A549 treated with dexamethasone at 1 μM for 4 hours (cell line): ENCODE measurements at places on chromosomes 7 and 10. TPM values are rescaled to one million over a fixed set of nuclear protein-coding genes. Genes with fewer than 3 reads are reported as not detected.

Gene BTRC
- 8.1 to 12.8 TPM (median 11.2 TPM) in 5 replicates for total RNA-seq

Gene OR2A1
- total RNA-seq: not detected in 5 replicates

Gene GDF2
- not detected in 5 replicates for total RNA-seq

Gene GNGT1
- total RNA-seq: not detected in 5 replicates

Gene GNB2
- total RNA-seq: 159 to 275 TPM (median 264 TPM) in 5 replicates

Gene LRRC17
- 0.03 to 0.13 TPM (median 0.06 TPM) in 4 of 5 replicates, not detected in the other for total RNA-seq

Gene CFAP43
- 0.12 to 0.61 TPM (median 0.20 TPM) in 5 replicates for total RNA-seq

Gene ZNF487
- total RNA-seq: 5.5 to 6.5 TPM (median 5.8 TPM) in 5 replicates

Gene TEX47
- total RNA-seq: not detected in 5 replicates

Gene KEL
- total RNA-seq: 0.05 TPM in 1 of 5 replicates, not detected in the others

Gene EBLN1
- total RNA-seq: 0.07 to 0.18 TPM (median 0.11 TPM) in 3 of 5 replicates, not detected in the others

Gene CNPY1
- total RNA-seq: not detected in 5 replicates

Gene VWA2
- 0.05 to 0.06 TPM (median 0.06 TPM) in 3 of 5 replicates, not detected in the others for total RNA-seq

Gene FOXP2
- not detected in 5 replicates for total RNA-seq

Gene RTKN2
- total RNA-seq: 0.69 to 1.0 TPM (median 0.87 TPM) in 5 replicates

Gene CC2D2B
- total RNA-seq: 0.14 to 0.46 TPM (median 0.40 TPM) in 4 of 5 replicates, not detected in the other

Gene ZYX
- 143 to 225 TPM (median 205 TPM) in 5 replicates for total RNA-seq

Gene OR2A5
- total RNA-seq: not detected in 5 replicates

Gene HOXA4
- 1.6 to 2.2 TPM (median 1.7 TPM) in 5 replicates for total RNA-seq

Gene NUDT5
- 143 to 187 TPM (median 148 TPM) in 5 replicates for total RNA-seq
